Activated CD4-positive, alpha-beta T cell treated with anti-CD3 and anti-CD28 coated beads, Interleukin-2, amount 50 U/mL, for 48 hours (primary cell): ENCODE measurements at places on chromosomes 12 and 14.

GRCh38 chr14:103961928-103962578 is 19.7 kb upstream of the RD3L start:
- DNase-seq = no peak

GRCh38 chr12:64192644-64193444 is 29.3 kb downstream of the KICS2 start:
- DNase-seq = no peak

DNA sequence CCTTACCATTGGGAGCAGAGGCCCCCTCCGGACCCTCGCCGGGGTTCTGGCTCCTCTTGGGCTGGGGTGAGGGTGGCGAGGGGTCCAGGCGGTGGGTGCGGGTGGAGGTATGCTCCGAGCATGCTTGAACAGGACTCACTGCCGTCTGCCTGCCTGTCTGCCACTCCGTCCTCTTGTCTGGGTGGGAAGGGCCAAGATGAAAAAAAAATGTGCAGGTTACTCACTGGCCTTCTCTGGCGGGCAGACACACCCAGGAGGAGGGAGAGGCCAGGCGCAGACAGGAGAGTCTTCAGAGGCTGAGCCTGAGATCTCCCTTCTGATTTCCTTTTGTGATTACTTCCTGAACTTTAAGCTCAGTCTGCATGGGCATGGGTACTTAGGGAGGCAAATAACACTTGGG is 76.1 kb downstream of the STON2 start:
- DNase-seq = no peak

DNA sequence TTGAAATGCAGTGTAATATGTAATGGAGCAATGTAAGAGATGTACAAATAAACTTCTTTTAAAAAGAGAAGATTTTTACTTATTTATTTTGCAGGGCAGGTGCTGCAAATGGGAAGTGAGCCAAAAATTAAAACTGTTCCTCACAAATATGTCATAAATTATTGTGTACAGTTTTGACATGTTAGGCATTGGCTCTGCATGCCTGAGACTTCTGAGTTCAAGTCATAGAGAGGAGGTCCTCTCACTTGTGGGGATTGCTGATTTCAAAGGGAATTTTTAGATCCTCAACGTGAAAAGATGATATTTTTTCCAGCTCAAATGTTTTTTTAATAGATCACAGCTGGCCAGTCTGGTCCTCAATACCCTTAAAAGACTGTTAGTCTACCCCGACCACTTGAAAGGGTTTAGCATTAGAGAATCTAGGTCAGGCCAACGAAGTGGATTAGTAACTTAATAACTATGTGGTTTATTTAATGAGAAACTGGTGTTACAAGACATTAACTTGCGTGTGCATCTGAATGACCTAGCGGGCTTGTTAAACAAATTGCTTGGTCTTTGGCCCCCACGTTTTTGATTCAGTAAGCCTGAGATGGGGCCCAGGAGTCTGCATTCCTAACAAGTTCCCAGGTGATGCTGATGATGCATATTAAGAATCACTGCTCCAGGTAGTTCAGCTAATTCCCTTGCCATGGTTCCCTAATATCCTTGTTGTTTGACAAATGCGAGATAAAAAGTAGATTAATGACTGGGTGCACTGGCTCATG is 30.9 kb upstream of the WDR89 start:
- no peak for DNase-seq

DNA sequence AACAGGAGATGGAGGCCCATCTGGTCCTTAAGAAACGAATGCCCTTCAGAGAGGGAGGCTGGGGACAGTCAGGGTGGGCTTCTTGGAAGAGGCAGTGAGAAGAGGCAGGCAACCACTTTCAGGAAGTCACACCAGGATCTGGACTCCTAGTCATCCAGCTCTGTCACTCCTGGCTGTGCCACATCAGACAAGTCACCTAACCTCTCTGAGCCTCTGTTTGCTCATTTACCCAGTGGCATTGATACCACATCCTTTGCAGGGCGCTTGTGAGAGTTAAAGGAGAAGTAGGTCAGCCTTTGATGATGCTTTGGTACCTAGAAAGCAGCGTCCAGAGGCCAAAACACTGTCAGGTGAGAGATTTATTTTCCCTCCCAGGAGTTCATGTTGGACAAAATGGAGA is 11.1 kb downstream of the CCDC197 start:
- no peak for DNase-seq

- DNase-seq = no peak
Measured at GRCh38 chr12:12777092-12777491, 8.4 kb upstream of the APOLD1 start.

DNA sequence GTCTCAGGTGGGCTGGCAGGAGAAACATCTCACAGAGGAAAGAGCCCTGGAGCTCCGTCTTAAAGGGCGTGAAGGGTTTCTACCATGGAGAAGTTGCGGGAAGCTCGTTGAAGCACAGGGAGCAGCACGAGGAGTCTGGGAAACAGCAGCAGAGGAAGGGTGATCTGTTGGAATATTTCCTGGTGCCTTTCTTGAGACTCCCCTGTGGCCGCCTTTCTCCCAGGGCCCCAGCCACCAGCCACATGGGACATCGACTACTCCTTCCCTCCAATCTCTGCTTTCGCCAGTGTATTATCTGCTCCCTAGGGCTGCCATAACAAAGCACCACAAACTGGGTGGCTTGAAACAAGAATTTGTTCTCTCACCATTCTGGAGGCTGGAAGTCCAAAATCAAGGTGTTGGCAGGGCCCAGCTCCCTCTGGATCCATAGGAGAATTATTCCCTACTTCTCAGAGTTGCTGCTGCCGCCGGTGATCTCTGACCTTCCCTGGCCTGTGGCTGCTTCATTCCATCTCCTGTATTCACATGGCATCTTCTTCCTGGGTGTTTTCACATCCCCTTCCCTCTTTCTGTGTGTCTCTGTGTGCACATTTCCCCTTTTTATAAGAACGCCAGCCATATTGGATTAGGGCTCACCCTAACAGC is 152.8 kb upstream of the GSC start:
- DNase-seq = no peak

DNA sequence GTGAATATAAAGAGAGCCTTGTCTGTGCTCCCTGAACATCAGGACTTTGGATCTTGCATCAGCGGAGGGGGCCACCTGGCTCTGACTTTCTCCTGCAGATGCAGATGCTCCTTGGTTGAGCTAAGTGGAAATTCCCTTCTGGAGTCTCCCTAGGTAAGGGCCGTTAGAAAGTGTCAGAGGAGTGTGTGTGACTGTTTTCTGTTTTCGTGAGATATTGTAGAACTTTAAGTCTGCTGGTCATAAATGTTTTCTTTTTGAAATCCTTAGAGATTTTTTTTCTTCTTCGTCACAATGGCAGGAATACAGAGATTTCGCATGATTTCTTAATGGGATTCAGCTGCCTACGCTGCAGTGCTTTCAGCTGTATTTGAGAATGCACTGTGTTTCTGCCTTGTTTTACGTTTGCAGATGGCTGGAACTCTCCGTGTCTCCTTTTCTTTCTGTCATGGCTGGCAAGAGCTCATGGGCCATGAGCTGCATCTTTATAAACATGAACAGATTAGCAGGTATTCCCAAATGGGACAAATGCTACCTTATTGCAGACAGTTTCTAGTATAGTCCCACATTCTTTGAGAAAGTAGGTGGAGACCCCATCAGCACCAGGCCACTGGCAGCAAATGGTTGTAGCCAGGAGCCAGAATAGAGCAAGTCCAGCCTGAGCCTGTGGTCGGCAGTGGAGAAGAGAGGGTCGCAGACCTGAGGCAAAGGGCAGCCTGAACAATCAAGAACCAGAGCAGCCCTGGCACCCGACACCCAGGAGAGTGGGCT is 76.2 kb upstream of the FRMD6 start:
- no peak for DNase-seq

DNA sequence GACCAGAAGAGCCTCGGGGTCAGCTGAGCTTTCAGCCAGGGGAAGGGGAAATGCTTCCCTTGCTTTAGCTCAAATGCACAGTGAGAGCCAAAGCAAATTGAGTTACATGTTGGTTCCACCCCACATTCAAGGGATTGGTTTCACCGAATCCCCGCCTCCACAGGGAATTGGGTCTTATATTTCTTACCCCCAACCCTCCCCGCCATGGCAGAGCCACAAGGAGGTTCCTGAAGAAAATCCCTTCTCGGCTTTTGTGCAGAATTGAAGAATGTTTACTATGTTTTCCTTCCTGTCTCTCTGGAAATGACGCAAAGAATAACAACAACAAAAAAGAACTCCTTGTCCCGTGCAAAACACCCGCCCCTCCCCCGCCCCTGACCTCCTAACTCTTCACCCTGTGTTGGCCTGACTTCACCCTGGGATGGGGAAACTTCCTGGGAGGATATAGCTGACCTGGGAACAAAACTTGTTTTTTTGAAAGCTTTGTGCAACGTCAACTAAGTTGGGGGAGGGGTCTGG is 21.9 kb upstream of the CIPC start:
- no peak for DNase-seq

DNA sequence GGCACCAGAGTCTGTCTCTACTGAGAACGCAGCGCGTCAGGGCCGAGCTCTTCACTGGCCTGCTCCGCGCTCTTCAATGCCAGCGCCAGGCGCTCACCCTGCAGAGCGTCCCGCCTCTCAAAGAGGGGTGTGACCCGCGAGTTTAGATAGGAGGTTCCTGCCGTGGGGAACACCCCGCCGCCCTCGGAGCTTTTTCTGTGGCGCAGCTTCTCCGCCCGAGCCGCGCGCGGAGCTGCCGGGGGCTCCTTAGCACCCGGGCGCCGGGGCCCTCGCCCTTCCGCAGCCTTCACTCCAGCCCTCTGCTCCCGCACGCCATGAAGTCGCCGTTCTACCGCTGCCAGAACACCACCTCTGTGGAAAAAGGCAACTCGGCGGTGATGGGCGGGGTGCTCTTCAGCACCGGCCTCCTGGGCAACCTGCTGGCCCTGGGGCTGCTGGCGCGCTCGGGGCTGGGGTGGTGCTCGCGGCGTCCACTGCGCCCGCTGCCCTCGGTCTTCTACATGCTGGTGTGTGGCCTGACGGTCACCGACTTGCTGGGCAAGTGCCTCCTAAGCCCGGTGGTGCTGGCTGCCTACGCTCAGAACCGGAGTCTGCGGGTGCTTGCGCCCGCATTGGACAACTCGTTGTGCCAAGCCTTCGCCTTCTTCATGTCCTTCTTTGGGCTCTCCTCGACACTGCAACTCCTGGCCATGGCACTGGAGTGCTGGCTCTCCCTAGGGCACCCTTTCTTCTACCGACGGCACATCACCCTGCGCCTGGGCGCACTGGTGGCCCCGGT is at the start of gene PTGDR:
TSS of gene PTGDR (plus strand) at position 198 of the 778 bp plus-strand sequence. CDS start at position 315, 117 bp downstream.
- DNase-seq = peak; percentile 33

- DNase-seq = no peak
Measured at GRCh38 chr14:76927971-76928700, 100.4 kb downstream of the IRF2BPL start.

DNA sequence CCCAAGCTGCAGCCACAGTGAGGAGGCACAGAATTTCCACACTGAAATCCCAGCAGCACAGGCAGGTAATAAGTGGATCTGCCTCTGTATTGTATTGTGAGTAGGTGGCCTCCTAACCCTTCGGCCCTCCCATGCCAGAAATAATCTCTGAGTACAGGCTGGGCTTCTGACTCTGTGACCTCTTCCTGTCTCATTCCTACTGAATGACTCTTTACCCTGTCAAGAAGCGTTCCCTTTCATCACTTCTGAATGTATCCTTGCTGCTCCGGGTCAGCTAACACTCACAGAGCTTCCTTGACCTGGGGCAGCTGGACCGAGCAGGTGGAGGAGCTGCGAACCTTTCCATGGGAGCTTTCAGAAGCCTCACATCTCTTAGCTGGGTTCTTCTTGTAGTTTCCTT is 119.6 kb downstream of the SLC8A3 start:
- DNase-seq = no peak

DNA sequence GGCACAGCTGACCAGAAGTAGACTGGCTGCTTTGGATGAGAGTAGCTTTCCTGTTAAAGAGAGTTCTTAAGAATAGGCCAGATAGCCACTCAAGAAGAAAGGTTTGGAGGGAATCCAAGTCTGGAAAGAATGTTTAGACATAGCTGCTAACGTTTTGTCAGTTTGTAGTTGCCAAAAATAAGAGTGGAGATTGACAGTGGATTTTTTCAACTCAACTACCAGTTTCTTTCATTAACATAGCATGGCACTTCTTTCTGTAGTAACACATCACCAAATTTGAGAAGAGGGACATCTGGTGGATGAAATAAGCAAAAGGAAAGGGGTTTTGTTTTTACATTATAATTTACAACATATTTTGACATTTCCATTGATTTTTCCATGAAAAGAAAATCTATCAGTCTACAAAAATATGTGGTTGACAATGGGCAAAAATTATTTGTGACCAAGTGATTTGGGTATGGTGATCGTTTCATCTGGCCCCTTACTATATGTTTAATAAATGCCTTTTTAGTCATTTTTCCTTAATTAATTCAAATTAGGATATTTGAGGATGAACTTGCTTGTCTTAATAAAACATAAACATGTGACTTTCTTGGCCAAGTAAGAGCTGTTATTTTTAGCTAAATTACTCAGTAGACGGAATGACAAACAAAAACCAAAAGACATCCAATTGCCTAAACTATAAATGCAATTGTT is 71.1 kb downstream of the PTPRR start:
- DNase-seq = no peak
